GF-D8 (cell line): ENCODE measurements at places on chromosomes 7 and 10.
A peak's percentile ranks its signal among the peaks of the same experiment; 100 is the strongest.

- no peak for DNase-seq
These were observed 68.1 kb downstream of the BMPER start for GRCh38 chr7:33973231-33974015.

GRCh38 chr10:88152728-88153133 is 289.3 kb downstream of the PTEN start:
- DNase-seq: no peak

- DNase-seq: no peak
These were observed 1.5 kb downstream of the EDRF1 start for GRCh38 chr10:125721035-125721434.

GRCh38 chr7:4873071-4873944 is 10.2 kb downstream of the RADIL start:
- DNase-seq: no peak

- no peak for DNase-seq
These were observed 6.6 kb downstream of the NIPSNAP2 start for GRCh38 chr7:55970978-55971377.

- DNase-seq: no peak
These were observed 4.6 kb upstream of the SMARCD3 start for GRCh38 chr7:151252961-151253711.

DNA sequence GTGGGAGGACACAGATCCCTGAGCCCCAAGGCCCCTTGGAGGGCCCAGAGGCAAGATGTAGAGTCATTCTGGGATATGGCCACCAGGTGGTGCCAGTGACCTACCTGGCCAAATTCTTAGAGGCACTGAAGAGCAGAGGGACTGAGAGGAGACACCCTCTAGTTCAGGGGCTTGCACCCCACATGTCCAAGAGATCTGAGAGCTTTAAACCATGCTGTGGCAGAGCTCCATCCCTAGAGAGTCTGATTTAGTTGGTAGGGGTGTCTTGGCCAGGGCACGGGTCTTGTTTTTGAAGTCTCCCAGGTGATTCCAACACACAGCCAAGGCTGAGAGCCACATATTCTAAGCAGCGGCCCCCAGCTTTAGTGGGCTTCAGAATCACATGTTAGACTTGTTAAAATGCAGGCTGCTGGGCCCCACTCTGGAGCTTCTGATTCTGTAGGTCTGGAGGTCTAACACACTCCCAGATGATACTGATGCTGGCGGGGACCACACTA is 52.5 kb downstream of the PRF1 start:
- no peak for DNase-seq

DNA sequence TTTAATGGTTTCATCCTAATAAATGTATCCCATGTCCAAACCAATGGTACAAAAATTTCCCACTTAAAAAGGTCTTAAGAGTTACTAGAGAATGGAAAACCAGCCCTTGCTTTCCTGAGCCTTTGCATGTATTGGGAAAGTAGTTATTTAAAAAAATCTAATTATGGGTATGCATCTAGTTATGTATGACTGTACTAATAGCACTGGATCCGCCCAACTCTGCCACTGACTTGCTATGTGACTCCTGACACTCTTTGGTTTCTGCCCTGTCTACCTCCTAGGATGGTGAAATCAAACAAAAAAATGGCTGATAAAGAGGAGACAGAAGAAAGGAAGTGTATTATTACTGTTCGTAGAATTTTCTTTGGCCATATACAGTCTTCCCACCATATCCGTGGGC is 110.4 kb upstream of the CCDC6 start:
- no peak for DNase-seq

GRCh38 chr7:2003931-2004812 is 228.6 kb downstream of the MAD1L1 start:
- no peak for DNase-seq

GRCh38 chr7:50805447-50806125 is 22.9 kb upstream of the GRB10 start:
- DNase-seq: no peak

DNA sequence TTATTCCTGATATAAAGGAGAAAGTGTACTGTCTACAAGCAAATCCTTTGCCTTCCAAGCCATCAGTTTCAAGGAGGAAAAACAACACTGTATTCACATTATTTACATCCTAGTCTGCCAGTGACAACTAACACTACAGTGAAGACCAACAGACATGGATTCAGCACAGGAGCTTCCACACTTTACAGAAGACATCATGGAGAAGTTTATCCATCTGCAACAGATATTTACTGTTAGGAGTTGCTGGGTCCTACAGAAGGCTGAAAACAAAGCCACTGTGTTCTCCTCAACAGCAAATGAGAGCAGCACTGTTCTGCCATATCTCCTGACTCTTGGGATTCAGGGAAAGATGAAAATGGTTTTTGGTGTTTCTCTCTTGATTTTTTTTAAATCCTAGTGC is 31.9 kb downstream of the NAPEPLD start:
- no peak for DNase-seq

- peak; percentile 24 for DNase-seq
These were observed 128.7 kb downstream of the KBTBD2 start for GRCh38 chr7:32762925-32763293.
